ENCODE measurements at places on chromosomes 7 and 10.

DNA sequence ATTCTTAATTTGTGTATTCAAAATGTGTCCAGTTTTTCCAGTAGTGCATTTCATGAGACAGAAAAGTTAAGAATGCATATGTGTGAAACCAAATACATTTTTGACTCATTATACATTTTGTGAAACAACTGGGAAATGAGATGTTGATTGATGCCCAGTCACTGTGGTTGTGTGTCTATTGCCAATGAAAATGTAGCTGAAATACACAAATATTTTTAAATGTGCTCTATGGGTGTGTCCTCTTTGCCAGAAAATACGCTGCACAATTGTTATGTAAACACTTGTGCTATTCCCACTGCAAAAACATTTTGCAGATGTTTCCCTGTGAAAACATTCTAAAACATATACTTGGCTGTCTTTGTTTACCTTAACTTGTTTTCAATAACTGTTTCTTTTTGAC lies 395.2 kb downstream of the TFEC start:
- DNase-seq = no peak

GRCh38 chr7:140506788-140507464 lies 27.6 kb upstream of the MKRN1 start:
- DNase-seq = no peak

GRCh38 chr7:96241855-96242254 lies 80.0 kb downstream of the SLC25A13 start:
- DNase-seq = no peak

GRCh38 chr10:58993480-58994221 lies 182.8 kb upstream of the PHYHIPL start:
- no peak for DNase-seq

DNA sequence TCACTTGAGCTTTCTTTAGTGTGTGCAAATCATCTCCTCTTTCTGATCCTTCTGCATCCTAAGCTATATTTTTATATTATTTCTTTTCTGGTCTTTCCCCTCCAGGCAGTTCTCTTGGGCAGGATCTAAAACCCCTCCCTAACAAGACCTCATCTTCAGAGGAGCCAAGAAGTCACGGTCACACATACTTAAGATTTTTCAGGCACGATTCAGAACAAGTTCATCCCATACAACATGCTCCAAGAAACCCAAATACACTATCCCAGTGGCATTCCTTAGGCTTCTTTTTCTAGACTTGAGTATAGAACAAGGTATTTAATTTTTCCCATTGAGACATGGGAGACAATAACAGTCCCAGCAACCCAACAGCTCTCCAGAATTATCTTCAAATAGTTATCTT lies 1251.5 kb downstream of the DNAJB9 start:
- DNase-seq = no peak

GRCh38 chr7:138015096-138015495 lies 13.2 kb upstream of the CREB3L2 start:
- no peak for DNase-seq

GRCh38 chr7:129434675-129435318 lies 565 bp downstream of the STRIP2 start:
- no peak for DNase-seq

- no peak for DNase-seq
Measured at GRCh38 chr7:51665045-51665780, 348.6 kb upstream of the COBL start.

- DNase-seq = no peak
Measured at GRCh38 chr7:105098863-105099515, 85.0 kb downstream of the KMT2E start.

DNA sequence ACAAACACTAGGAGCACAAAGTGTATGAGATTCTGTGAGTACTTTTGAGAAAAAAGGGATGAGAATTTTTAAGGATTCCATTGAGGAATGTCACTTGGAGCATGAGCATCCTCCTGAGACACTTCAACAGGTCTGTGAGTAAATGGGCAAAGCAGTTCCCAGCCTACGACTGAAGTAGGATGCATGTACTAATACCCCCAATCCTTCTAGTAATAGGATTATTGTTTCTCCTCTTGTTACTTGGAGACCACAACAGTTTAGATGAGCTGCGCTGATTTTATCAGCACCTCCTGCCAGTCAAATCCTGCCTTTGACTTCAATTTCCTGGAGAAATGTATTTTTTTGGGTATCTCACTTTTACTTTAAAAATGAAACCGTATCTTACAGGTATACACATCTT lies 820 bp downstream of the BBS9 start:
- DNase-seq = no peak

GRCh38 chr7:156944876-156945275 lies 4.6 kb upstream of the NOM1 start:
- no peak for DNase-seq

All from mesothelial cell of epicardium (in vitro differentiated cells).